ENCODE measurements at places on chromosomes 4 and X. TPM values are rescaled to one million over a fixed set of nuclear protein-coding genes. Genes with fewer than 3 reads are reported as not detected.

- DNase-seq: no peak
- no peaks in the 10 kb centered on the region for H3K4me1 ChIP-seq
- H3K36me3 ChIP-seq: no peaks in the 10 kb centered on the region
- H3K4me3 ChIP-seq: no peak overlapping the region
- H3K27ac ChIP-seq: no peak overlapping the region
Observed at GRCh38 chr4:77827343-77827742, 8.2 kb upstream of the CNOT6L start.

The GPR143 gene
- 0.29 TPM for total RNA-seq

The NRK gene
- total RNA-seq: 7.6 TPM

The ZAR1 gene
- total RNA-seq: not detected

The ANOS1 gene
- total RNA-seq: 2.7 TPM

The DNAAF6 gene
- not detected for total RNA-seq

Measured in esophagus muscularis mucosa (tissue), 4 donors.